ENCODE measurements at places on chromosomes 7 and 10.

DNA sequence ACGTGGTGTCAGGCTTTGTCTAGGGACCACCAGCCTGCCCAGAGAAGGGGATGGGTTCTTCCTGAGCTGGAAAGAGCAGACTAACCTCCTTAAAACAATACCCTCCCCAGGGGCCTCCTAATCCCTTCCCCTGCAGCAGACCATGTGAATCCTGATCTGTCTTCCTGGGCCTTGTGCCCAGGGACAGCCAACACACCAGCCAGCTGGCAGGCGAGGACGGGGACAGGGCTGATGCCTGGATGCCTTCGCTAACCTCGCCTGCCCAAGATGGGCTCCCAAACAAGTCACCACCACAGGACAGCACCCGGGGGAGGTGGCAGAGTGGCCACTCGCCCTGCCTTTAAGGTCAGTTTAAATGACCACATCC, 17.6 kb downstream of the PODXL start:
- no peak for DNase-seq

GRCh38 chr7:50404392-50404791, 45.8 kb downstream of the FIGNL1 start:
- DNase-seq, result no peak

GRCh38 chr7:71740174-71740560, 608.2 kb downstream of the GALNT17 start:
- DNase-seq, result no peak

GRCh38 chr7:94656925-94657731, 1.2 kb upstream of the SGCE start:
- DNase-seq, result no peak

DNA sequence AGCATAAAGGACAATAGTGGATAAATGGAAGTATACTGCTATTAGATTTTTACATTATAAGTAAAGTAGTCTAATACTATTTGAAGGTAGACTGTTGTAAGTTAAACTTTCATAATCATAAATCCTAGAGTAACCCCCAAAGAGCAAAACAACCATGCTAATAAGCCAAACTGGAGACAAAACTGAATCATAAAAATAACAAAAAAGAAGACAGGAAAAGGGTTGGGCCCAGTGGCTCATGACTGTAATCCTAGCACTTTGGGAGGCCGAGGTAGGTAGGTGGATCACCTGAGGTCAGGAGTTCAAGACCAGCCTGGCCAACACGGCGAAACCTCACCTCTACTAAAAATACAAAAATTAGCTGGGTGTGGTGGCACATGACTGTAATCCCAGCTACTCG, 9.7 kb downstream of the CACUL1 start:
- no peak for DNase-seq

DNA sequence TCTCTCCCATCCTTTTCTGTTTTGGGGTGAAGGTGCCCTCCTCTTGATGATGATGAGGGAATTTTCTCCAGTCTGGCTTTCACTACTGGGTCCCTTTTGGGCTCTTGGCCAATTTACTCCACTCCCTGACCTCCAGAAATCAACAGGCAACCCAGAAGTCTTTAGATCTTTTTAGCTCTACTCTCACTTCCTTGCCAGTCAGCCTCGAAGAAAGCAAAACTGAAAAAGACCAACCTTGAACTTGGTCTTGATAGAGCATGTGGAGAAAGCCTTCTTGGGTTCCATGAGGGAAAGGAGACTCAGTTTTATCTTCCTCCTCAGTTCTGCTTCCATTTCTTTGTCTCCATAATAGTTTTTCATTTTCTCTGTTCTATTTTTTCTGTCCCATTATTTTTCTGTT, 91.4 kb upstream of the NPVF start:
- no peak for DNase-seq

DNA sequence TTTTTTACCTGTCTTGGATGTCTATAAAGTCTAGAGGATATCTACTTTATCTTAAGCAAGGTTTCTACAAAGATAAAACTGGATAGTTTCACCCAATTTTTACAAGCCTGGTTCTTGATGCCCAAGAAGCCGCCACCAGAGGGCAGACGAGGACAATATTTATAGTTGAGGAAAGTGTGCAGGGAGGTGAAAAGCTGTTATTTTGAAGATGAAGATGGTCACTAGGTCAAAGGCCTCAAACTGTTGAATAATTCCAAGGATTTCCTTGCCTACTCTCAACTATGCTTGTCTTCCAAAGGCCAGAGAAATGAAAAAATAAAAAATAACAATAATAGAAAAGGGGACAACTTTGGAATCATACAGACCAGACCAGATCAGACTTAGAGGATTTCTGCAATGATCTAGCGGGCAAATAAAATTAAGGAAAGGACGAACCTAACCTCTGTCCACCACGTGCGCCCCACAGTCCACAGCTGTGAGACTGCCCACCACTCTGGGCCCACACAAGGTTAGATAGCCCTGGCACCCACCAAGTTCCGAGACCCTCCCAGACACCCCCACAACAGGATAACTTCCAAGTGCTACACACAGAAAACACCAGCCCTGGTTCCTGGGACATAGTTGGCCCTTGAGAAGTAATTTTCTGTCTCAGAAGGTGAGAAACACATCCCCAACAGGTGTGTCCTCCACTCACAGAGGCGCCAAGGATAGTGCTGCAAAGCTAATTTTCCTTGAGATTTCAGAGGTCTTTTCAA, 2.8 kb downstream of the PKD1L1 start:
- no peak for DNase-seq

DNA sequence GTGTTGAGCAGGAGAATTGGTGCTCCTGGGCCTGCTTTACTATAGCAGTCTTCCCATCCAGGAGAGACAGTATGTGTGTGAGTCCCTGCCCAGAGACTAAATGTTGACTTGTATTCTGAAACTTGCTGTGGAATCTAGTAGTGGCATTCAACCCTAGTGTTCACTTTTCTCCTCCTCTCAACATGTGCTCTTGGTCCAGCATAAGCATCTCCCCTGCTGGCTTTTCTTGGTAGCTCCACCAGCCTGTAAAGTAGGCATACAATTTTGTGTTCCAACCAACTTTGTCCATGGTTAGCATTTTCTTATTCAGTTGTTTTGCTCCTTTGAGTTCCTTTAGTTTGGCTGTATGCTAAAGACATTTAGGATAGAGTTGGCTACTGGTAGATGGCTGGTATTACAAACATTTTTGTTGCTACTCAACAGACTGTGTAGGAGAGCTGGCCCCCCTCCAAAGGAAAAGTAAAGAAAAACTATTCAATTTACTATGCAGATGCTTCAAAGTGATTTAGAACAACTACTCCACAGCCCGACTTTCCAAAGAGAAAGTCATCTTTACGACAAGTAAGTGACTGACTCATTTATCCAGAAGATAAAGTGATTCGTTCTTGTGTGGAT, 46.0 kb downstream of the ASB4 start:
- DNase-seq, result no peak

GRCh38 chr10:45374350-45375052, 485 bp downstream of the ALOX5 start:
- no peak for DNase-seq

GRCh38 chr10:73865459-73866442, 8.6 kb downstream of the CAMK2G start:
- DNase-seq, result no peak

DNA sequence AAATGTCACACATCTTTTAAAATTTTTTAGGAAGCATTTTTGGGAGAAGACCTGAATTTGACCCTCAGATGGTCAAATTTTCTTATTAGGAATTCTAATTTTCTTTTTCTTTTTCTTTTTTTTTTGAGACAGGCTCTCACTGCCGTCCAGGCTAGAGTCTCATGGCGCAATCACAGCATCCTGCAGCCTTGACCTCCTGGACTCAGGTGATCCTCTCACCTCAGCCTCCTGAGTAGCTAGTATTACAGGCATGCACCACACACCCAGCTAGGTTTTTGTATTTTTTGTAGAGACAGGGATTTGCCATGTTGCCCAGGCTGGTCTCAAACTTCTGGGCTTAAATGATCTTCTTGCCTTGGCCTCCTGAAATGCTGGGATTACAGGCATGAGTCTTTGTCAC, 65.4 kb downstream of the AKAP9 start:
- DNase-seq, result no peak

- no peak for DNase-seq
These were observed 1.4 kb downstream of the CAV1 start for GRCh38 chr7:116525913-116526861.

- DNase-seq, result no peak
These were observed 31.0 kb upstream of the PWWP2B start for GRCh38 chr10:132366006-132366405.

DNA sequence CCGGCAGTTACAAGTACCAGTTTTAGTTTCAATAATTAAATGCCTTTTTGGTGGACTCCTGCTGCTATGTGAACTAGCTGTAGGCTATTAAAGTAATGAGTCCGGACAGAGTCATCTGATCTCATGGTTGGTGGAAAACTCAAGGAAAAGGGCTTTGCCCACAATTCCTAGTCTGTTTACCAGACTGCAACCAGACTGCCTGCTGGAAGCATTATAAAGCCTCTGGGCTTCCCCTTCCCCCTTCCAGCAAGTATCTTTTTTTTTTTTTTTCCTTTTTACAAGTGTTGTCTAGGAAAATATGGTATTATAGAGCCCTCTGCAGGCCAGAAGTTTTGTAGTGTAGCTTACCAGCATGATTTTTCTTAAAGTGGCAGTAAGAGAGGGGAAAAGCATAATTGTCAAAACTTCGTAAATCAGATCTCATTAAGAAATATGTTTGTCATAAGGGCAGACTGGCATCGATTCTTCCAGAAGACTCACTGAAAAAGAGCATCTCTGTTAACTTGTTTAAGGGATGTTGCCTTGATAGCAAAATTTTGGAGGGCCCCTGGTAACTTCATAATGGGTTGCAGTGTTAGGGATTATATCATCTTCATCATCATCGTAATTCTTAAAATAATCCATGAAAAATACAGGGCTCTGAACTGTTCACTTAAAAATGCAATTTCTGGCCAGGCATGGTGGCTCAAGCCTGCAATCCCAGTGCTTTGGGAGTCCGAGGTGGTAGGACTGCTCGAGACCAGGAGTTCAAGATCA, 181.3 kb downstream of the TAX1BP1 start:
- peak; percentile 79 for DNase-seq

- DNase-seq, result no peak
These were observed 21.5 kb downstream of the NPVF start for GRCh38 chr7:25206765-25207164.

- no peak for DNase-seq
These were observed 31.9 kb downstream of the RBM17 start for GRCh38 chr10:6120691-6121090.

DNA sequence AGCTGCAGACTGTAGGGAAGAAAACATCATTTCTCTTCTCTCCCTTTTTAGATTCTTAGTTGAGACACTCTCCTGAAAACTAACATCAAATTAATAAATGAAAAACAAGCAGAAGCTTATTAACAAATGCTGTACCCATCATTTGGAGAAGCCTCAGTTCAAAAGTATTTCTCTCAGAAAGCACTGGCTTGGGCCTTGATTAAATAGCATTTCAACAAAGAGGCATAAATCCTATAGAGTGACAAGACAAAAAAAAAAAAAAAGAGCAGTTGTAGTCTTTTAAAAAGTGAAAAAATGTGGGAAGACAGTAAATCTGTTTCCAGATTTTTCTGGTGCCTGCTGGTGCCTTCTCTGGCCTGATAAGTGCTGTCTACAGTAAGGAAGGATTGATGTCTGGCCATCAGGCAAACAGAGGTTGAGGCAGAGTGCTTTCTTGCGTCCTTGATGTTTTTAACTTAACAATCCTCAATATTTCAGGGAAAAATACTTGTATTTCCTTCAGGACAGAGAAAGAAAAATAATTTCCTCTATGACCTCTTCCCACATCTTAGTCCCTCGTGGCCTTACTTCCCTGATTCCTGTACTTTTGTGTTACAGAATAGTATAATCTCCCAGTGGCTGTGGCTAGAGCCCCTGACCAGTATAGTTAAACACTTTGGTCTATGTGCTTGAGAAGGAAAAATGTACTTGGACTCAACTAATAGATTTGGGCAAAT, 300.5 kb downstream of the HGF start:
- no peak for DNase-seq

GRCh38 chr7:132609906-132610520, 33.7 kb upstream of the PLXNA4 start:
- DNase-seq, result no peak

- DNase-seq, result peak; percentile 48
These were observed 121.4 kb upstream of the PHYHIPL start for GRCh38 chr10:59055045-59055444.

- DNase-seq, result no peak
These were observed 167.4 kb downstream of the ARHGAP21 start for GRCh38 chr10:24556126-24556749.

DNA sequence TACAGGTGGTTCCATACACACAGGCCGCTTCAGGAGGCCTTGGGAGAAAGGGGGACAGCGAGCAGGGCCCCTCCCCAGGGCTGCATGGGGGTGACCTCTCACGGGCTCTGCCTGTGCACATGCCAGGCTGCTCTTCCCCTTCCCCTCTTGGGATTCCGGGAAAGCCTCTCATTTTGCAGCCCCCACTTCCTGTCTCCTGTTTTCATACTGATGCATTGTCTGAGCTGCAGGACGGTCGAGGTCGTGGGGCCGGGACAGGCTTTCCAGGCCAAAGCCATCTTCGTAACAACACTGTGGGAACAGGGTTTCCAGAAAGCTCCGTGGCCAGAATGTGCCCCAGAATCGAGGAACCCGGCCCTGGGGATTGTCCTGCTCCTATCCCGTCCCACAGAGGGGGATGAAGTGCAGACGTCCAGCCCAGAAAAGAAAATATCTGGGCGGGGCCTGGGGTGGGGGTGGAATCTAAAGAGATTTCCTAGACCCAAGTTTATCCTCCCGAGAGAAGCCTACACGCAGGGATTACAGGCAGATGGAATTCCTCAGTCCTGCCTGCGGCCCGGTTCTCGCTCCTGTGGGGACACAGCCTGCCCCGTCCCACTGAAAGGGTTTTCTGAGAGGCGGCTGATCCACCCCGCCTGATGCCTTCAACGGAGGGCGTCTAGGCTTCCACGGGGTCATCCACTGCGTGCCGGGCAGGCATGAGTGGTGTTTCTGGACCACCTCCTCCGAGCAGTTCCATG, 29.5 kb upstream of the DNAAF5 start:
- no peak for DNase-seq

- no peak for DNase-seq
These were observed 63.0 kb downstream of the NEURL1 start for GRCh38 chr10:103556383-103557007.

DNA sequence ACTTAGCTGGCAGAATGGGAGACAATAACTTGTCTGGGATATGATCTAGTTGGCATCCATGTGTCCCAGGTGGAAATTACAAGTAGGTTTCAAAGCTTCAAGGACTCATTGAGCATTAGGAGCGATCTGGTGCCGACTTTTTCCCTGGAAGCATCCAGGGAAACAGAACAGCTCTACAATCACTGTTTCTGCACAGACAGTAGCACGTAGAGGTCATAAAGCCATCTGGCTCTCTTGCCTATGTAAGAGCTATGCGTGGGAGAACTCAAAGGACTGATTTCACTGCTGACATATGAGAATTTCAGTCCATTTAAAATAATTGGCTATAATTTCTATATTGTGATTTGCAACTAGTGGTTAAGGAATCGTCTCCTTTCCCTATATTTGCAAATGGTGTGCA, 791.7 kb downstream of the REEP3 start:
- no peak for DNase-seq

- DNase-seq, result no peak
These were observed 13.9 kb upstream of the WNT8B start for GRCh38 chr10:100448951-100449350.

Measured in HFF-Myc (cell line).